AG04449 (cell line): ENCODE measurements at places on chromosomes 12 and 14.

DNA sequence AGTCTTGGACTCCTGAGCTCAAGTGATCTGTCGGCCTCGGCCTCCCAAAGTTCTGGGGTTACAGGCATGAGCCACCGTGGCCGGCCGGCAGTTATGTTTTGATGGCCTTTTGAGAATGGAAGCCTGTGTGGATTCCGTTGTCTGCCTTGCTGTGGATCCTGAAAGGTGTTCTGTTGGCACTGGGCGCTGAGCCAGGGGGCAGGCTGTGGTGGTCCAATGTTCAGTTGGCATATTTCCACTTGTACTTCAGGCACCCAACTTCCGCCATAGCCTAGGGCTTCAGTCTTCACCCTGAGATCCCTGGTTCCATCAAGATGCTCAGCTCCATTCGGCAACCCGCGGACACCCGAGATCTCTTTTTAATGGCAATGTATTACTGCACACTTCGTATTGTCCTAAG lies 6.3 kb upstream of the RPLP0 start:
- DNase-seq: no peak

GRCh38 chr12:77766224-77766623 lies 64.5 kb upstream of the NAV3 start:
- no peak for DNase-seq

GRCh38 chr12:32560520-32560919 lies 118.6 kb upstream of the DNM1L start:
- DNase-seq: no peak

DNA sequence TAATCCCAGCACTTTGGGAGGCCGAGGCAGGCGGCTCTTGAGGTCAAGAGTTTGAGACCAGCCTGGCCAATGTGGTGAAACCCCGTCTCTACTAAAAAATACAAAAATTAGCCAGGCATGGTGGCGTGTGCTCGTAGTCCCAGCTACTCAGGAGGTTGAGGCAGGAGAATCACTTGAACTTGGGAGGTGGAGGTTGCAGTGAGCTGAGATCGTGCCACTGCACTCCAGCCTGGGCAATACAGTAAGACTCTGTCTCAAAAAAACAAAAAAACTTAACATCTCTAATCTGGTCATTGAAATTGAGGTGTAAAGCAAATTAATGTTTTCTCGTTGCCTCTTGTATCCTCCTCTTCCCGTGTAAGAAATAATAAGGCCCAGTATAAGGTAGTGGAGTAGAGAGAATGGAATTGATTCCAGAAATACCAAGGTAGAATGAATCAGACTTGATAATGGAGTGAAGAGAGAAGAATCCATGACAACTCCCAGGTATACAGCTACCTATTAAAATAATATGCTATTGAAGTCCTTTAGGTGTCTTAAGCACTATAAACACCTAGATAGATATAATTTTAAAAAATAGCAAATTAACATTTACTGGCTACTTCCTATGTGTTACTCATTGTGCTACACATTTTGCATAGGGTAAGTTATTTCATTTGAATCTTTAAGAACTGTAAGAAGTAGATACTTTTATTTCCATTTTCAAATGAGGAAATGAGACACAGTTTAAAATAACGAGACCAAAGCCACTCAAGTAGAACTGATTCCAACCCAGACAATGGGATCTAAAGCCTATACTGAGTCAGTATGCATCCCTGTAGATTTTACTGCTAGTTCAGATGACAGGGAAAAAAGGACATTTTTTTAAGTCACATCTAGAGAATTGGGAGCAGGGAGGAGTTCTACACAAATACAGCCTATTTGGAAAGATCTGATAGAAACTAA lies 23.2 kb downstream of the RAP1B start:
- DNase-seq: no peak

DNA sequence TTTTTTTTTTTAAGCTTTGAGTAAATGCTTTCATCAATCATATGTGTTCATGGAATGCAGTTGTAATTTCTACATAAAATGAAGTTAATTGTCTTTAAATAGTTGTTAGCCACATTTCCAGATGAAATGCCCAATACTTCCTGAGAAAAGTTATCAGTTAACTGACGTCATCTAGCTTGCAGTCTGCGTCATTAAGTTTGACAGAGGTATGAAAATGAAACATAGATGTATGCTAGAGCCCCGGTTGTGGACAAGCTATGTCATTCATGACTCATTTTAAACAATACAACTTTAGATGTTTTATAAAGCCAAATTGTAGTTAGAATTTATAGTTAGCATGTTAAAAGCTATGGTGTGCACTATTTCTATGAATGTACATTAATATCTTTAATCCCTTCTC lies 90.7 kb downstream of the PLEKHA5 start:
- DNase-seq: no peak

DNA sequence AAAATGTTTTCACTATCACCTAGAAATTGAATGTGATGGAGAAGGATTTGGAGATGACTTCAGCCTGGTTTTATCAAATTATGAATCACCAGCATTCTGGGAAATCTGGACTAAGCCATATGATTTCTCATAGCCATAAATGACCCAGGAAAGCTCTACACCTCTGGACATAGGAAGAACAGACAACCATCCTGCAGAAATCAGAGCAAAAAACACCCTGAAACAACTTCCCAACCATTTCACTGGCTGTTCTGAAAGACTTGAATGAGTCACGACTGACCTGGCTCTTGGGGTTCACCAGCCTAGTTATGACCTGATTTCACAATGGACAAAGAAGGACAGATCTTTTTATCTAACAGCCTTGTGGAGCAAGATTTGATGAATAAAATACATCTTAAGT lies 123.8 kb downstream of the KCNH5 start:
- DNase-seq: no peak

DNA sequence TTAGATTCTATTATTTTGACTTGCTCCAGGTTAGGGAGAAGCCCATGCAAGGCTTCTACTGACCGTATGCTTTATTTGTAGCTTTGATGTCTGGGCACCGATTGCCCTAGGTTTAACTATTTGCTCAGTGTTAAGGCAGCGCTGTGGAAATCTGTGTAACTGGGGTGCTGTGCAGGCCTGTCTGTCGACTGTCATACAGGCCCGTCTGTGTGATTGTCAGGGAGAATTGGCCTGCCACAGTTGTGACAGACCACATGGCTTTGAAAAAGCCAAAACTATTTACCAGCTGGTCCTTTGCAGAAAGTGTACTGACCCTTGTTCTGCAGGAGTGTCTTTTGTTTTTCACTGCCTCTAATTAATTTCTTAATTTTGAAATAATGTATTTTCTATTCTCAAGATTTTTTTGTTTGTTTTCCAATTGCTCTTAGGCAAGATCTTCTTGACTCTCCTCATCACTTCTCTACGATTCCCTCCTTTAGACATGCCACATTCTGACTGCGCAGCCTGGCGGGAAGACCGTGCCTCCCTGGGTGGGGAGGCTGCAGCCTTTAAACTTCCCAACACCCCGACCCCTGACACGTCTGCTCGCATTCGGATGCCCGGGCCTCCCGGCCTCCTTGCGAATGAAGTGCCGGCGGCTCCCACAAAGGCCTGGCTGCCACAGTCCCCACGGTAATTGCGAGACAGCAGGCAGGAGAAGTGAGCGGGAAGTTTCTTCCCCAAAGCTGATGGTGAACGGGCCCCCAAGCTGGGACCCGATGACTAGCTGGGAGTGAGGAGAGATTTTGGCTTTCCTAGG lies 99.0 kb upstream of the EVL start:
- no peak for DNase-seq
